ENCODE measurements at places on chromosomes 7 and 10.

GRCh38 chr7:49778731-49779270 is 5.4 kb downstream of the VWC2 start:
- DNase-seq, result no peak

DNA sequence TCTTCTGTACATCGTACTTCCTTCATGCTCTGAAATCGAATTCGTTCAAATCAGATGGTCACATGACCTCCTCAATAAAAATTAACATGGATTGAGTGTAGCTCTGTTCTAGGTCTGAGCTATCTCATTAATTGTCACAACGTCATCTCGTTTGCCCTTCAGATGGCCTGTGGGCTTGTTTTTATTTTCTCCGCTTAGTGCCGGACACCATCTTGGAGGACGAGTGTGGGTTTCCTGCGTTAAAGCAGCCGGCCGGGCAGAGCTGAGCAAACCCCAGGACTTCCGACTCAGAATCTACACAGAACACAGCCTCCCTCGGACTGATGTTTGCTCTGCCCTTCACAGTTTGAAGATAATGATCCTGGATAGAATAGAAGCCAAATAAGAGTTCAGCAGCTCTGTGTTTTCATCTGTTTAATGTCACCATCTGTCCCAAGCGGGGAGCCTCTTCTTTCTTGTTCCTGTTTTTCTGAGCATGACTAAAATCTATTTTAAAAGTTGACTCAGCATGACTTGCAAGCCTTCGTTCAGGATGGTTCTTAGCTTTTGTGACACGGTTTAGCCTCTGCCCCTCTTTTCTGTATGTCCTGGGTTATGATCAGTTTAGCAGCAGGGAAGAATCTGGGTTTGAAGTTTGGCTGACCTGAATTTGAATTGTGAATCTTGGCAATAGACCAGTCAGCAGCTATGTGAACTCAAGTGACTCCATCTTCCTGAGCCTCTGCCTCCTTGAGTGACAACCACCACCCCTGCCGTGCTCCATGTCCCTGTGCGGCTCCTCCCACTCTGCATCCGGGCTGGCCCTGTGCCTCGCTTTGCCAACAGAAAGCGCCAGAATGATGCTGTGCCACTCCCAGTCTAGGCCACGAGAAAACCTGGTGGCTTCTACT is 30.6 kb upstream of the GALNTL5 start:
- no peak for DNase-seq

GRCh38 chr10:94251098-94251497 is 111.6 kb downstream of the NOC3L start:
- DNase-seq, result no peak

DNA sequence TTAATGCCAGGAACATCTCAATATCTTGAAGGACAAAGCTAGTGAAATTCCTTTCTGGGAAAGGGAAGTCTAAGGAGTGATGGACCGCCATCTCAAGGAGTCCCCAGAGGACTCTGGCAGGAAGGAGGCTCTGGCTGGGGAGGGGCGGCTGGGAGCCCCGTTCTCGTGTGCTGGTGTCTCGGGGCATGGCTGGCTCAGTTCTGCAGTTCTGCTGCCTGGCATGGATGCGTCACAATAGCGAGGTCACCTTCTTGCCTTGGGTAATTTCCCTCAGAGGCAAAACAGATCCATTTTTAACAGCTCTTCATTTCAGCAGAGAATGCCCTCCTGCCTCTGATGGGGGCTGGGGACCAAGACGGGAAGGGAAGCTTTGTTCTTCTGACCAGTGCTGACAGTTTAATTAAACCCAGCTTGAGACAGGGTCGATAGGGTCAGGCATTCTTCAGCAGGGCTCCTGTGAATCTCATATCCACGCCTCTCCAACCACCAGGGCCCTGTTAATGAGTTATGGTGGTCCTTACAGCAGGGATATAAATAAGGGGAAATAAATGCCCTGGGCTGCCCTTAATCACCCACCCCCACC is 35.7 kb downstream of the SLIT1 start:
- DNase-seq, result no peak

DNA sequence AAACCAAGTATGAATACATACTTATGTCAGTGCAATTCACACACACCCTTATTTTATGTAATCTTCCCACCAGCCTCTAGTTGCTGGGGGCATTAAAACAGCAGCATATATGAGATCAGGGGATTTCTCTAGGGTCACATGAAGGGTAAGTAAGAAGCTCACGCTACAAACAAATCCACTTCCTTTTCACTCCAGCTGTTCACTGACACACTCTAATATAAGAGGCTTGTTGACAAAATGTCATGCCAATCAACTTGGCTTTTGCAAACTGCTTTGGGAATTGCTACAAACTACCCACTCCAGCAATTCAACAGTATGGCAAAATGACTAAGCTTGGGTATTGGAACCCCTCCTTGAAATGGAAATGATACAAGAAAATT is 10.3 kb downstream of the FAM3C start:
- no peak for DNase-seq

- no peak for DNase-seq
Measured at GRCh38 chr7:150756166-150756565, 18.9 kb downstream of the GIMAP5 start.

DNA sequence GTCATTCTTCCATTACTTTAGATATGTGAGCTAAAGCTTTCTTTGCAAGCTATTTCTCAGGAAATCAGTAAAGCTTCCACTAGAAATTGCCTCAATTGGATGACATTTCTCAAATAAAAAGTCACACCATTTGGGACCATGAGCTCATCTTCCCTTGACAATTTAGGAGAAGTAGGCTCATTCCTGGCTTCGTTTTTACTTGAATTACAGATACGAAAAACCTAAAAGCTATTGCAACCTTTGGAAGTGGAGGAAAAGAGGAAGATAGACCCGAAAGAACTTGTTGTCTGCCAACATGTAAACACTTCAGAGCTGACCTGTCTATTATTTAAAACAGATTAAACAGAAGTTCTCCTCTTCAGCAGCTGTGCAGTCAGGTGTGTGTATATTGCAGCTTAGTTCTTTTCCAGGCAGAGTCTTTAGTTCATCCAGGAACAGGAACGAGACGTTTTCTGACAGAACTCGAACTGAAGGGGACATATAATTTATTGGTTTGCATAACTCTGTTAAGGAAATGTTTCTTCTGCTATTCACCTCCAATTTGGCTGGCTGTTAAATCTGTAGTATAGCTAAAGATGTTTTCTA is 43.1 kb upstream of the ST8SIA6 start:
- no peak for DNase-seq

- DNase-seq, result no peak
Measured at GRCh38 chr7:43782768-43783555, 24.5 kb downstream of the BLVRA start.

DNA sequence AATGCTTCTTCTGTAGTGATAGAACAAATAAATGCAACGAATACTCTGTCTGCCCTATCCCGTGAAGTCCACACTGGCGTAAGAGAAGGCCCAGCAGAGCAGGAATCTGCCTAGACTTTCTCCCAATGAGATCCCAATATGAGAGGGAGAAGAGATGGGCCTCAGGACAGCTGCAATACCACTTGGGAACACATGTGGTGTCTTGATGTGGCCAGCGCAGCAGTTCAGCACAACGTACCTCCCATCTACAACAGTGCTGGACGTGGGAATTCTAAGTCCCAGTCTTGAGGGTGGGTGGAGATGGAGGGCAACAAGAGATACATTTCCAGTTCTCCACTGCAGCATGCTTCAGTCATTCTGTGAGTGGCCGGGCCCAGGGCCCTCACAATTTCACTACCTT is 45.8 kb downstream of the FIGNL1 start:
- DNase-seq, result no peak

- DNase-seq, result no peak
Measured at GRCh38 chr7:151592330-151592729, 72.6 kb upstream of the RHEB start.

DNA sequence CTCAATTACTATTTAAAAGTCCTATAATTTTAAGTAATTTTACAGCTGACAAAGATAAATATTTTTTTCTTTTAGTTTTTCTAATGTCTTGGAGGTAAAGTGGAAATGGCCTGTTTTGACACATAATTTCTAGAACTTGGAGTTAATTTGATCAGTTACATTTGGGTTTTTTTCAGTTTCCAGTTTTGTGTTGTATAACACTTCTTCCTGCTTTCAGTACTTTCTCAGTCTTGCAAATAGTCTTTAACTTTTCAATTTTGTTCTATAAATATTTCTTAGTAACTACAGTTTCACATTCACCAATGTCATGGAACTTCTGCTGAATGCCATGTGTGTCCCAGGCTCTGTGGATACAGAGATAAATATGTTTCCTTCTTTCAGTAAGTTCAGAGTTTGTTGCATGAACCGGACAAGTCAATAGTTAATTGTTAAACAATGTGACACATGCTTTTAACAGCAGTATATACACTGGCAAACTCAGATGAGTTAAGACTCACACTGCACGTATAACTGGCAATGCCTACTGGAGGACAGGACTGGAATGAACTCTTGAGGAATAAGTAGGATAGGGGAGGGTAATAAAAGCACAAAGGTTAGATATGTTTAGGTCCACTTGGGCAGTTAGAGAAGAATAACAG is 4.6 kb downstream of the SHOC2 start:
- DNase-seq, result no peak

DNA sequence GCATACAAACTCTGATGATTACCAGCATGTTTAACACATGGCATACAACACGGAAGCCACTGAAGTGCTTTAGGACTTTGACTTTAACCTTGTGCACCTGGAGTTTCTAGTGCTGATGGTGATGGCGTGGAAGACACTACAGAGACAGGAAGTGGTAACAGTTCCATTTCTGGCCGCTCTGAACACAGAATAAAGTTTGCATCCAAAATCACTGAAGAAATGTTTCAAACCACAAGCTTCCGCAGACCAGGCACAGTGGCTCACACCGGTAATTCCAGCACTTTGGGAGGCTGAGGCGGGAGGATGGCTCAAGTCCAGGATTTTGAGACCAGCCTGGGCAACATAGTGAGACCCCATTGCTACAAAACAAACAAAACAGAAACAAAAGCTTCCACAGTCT is 40.3 kb upstream of the TNPO3 start:
- no peak for DNase-seq

- DNase-seq, result no peak
Measured at GRCh38 chr10:75191821-75192568, 18.6 kb upstream of the VDAC2 start.

- DNase-seq, result no peak
Measured at GRCh38 chr10:125865120-125865519, 16.0 kb downstream of the DHX32 start.

GRCh38 chr10:24722676-24723385 is 856 bp downstream of the ARHGAP21 start:
- no peak for DNase-seq

DNA sequence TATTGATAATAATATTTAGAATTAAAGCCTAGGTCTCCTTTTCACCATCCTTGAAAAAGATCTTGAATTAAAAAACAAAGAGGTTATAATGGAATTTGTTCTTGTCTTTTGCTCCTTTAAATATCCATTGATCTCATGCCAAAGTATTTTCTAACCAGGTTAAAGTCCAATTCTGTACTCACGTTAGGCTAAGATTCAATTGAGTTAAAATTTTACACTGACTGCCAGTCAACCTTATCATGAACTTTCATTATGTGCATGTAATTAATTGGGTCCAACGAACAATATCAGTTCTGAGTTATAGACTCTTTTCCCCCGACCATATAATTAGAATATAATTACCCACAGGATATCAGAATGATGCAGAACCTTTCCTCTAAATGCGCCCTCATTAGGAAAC is 266.6 kb downstream of the DGKB start:
- no peak for DNase-seq

GRCh38 chr7:114923403-114923713 is 1.5 kb downstream of the MDFIC start:
- no peak for DNase-seq

DNA sequence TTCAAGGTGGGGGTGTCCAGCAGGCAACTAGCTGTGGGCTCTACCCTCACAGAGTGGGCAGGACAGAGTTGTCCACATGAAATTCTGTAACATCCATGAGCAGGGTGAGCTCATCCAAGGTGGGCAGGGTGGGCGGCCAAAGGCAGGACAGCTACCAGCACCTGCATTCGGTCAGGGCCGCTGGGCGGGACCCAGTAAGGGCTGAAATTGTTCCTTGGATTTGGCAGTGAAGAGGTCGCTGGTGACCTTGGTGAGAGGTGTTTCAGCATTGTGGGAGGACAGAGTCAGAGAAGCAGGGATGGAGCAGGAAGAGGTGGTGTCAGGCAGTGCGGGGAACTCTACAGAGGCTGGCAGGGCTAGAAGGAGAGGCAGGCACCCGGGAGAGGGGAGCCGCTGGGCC is 23.9 kb downstream of the ADCYAP1R1 start:
- no peak for DNase-seq

GRCh38 chr10:78923647-78924318 is 145.0 kb upstream of the ZMIZ1 start:
- DNase-seq, result no peak

DNA sequence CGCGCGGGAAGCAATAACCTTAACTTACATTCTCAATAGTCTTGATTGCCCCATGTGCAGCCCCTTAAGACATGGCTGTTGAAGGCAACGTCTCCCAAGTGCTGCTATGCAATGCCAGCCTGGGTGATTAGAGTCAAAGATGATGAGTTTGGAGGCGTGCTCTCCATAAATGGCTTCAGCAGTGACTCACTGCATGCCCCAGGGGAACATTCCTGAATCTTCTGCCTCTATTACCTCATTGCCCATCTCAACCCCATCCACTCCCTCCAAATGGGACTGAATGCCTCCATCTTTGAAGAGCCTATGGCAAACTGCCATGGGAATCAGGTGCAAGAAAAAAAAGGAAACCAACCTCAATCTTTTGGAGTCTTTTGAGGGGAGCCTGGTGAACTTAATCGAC is 282.8 kb downstream of the SNX10 start:
- DNase-seq, result no peak

- no peak for DNase-seq
Measured at GRCh38 chr10:110848106-110848505, 23.6 kb upstream of the PDCD4 start.

DNA sequence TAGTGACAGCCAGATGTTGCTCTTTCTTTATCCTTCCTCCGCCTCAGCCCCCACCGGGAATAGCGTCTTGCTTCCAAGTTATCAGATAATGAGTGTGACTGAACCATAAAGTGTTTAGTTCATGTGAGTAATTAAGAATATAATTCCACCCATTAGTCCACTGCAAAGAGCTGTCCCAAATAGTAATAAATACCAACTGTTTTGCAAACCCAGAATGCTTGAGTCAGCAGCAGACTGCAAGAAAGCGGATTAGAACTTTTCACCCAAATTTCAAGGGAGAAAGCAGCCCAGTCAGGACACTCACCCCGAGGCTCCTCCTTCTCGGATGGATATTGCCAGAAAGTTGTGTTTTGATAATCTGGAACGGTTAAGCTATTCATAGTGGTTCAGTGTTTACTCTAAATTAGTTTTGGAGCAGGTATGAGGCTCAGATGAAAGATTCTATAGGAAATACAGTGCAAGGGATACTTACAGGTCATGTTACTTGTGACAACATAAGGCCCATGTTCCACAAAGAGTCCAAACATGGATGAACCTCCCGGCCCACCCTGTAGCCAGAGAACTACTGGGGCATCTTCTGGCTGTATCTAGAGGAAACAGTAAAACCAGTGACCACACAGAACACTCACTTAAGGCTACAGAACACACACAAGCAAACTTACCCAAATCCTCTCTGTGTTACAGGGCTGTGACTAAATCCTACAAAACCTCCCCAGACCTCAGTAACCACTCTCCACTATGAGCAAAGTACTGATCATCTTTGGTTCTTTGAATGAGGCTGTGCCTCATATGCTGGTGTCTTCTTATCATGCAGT is 50.5 kb downstream of the CPVL start:
- no peak for DNase-seq

GRCh38 chr10:21293518-21294356 is 231.7 kb downstream of the SKIDA1 start:
- no peak for DNase-seq
